Mucosa of gallbladder (tissue), 1 donor: ENCODE measurements at places on chromosomes 2 and 18. TPM values are rescaled to one million over a fixed set of nuclear protein-coding genes. Genes with fewer than 3 reads are reported as not detected.

The CDH7 gene
- not detected for total RNA-seq

- no peak for DNase-seq
These were observed 177.4 kb downstream of the TWIST2 start for GRCh38 chr2:239025096-239025801.

DNA sequence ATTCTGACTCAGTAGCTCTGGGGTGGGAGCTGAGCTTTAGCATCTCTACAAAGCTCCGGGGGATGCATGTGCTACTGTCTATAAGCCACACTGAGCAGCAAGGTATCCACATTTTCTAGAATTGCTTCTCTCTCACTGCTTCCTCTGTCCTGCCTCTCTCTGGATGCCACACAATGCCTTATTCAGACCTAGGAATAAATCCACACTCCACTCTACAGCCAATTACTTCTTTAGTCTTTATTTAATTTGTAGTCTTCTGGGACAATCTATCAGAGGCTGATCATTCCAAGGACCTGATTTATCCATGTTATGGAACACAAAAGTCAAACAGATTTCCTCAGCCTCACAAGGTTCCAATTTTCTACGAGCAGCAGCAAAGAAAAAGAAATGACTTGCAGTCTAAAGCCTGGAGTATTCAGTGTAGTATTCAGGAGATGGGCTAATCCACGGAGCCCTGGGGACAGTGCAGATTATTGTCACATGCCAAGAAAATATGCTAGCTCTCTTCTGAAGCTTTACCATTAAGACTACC, 4.4 kb downstream of the BCL2 start:
- DNase-seq, result no peak

- no peak for DNase-seq
These were observed 329.1 kb upstream of the GULP1 start for GRCh38 chr2:187962538-187962937.

DNA sequence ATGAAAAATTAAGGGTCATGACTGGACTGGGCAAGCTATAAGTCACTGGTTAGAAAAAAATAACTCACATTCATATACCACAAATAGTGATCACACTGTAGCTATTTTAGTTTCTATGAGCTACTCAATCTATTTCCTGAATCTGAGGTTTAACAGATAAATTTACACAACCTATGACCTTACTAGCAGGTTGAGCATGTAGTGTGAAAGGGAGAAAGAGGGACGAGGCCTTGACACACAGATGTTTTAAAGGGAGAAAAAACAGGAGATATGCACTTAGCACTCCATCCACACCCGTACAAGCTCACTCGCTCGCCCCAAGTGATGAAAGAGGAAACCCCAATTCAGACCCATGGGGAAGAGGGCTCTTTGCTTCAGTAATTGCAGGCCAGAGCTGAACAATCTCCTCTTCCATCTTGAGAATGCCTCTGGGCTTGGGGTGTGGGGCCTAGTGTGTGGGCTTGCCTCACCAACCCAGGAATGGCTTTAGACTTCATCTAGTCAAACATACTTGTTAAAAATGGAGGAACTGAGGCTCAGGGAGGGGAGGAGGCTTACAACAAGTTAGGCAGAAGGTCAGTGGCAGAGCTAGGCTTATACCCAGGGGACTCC, 10.7 kb downstream of the CYRIA start:
- no peak for DNase-seq

The ZNF521 gene
- 14.6 TPM for total RNA-seq

DNA sequence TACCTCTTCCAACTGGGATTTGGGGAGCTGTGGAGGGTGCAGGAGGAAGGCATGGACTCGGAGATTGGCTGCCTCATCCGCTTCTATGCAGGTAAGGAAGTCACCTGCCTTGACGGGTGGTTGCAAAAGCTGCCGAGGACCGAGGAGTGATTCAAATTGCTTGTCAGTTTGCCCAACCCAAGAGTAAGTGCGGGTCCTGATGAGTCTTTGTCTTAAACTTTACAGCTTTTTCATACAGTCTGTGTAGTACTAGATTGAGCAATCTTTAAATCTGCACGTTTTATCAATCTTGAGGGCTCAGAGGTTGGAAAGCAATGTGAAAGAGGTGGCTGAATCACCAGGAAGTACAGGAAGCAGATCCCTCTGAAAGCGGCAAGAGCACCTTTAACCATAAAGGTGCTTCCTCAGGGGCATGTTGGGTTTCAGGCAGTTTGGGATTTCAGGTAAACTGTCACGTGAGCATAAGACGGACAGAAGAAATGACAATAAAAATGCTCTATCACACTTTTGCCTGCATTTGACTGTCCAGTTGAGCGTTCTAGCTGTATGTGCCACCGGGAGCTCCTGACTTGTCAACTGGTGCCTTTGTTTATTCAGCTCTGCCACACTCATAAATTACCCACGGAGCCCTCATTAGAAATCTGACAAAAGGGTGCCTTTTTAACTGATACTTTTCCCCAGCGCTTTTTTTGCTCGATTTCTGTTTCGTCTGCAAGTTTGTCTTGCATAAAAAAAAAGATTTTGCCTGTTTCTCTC, 2.0 kb downstream of the PHLPP1 start:
- peak; percentile 26 for DNase-seq

The GRB14 gene
- 2.5 TPM for total RNA-seq

The NEB gene
- total RNA-seq, result 140 TPM

The CRYGC gene
- not detected for total RNA-seq

DNA sequence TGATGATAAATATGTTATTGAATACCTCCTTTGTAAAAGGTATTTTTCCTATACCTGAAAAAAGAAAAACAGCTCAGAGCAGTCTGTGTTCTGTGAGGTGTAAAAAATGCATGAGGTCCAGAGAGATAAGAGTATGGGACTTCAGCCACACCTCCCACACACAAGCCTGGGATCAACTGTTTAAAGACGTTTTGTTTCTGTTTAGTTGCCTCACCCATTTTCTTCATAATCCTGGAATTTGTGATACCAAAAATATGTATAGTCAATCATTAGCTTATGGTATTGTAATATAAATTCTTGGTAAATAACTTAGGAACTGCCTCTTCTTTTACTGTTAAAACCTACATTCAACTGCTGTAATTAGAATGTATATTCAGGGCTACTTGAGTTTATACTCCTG, 1322.9 kb upstream of the TMEFF2 start:
- DNase-seq, result no peak

- DNase-seq, result no peak
These were observed 945 bp downstream of the HAT1 start for GRCh38 chr2:171923206-171923605.

The CRACDL gene
- total RNA-seq, result 18.4 TPM

DNA sequence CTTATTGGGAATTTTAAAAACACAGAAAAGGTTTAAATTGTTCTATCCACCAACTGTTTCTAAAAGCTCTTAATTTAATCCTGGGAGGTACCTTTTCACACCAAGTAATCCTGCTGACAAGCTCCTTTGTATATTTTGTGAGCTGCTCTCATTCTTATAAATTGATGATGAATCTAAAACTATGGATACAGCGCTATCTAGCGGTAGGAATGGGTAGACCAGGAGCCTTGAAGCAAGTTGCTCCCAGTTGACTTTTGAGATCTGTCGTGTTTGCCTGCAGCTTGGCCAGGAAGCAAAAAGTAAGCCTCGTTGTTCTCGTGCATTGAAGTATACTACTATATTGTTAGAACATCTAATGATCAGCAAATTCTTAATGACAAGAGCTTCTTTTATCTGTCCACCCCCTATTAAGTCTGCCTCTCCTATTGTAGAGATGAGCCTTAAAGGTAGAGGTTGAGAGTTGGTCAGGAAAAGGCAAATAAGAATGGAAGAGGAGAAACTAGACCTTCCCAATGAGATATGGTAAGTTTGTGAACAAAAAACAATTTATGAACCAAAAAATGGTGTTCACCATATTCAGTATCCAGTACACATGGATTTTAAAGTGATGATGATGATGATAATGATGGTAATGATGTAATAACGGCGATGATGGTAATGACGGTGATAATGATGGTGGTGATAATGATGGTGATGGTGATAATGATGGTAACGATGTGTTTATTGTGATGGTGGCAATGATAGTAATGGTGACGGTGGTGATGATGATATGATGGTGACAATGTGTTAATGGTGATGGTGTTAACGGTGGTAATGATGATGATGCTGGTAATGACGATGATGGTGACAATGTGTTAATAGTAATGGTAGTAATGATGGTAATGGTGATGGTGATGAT, 212.1 kb upstream of the NCKAP5 start:
- peak; percentile 68 for DNase-seq

DNA sequence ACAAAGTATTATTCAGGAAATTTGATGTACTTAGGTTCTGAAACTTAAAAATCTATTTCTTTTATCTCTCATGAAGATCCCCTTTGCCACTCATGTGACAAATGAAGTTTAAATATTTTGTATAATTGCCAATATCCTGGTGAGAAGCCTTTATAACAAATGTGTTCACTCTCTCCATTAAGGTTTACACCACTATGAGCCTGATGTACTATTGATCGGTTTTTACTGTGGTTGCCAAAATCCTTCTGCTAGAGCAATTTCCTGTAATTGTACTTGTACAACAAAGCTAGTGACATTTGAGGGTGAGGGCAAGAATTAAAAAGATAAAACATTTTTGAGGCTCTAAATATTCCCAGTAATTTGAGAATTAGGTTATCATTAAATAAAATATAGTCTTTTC, 222.3 kb upstream of the CDH19 start:
- DNase-seq, result no peak

The NXPH2 gene
- total RNA-seq, result not detected

- DNase-seq, result no peak
These were observed 48.6 kb downstream of the KLHL14 start for GRCh38 chr18:32724071-32724749.

The CLEC4F gene
- total RNA-seq, result 0.17 TPM

GRCh38 chr2:225725726-225726125, 326.2 kb downstream of the NYAP2 start:
- DNase-seq, result no peak

DNA sequence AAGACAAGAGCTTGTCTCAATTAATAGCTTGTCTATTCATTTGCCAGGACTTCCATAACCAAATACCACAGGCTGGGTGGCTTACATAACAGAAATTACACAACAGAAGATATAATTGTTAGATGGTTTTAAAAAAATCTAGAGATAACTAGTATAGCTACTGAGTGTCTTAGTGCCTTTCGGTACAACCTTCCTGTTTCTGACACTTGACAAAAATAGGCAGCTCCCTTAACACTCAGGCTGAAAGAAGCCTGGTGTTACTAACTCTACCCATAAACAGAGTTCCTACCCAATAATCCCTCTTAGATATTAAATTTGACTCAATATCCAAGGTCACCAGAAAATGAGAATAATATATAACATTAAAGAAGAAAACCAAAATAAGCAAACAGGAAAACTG, 129.7 kb downstream of the BARD1 start:
- DNase-seq, result no peak

DNA sequence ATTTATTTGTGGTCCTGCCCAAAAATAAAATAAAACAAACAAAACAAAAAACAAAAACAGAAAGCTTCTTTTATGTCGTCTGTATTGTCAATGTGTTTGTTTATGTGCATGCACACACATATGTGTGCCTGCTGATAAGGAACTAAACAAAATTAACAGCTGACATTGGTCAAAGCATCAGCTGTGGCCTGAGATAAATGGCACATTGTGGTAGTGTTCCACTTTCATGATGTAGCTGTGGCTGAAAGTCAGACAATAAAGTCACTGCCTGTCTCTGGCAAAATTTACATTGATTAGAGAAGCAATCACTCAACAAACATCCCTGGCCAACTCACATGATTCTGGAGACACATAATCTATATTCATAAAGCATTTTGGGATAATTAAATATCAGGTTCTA, 203.4 kb upstream of the PIK3C3 start:
- DNase-seq, result no peak

The NR4A2 gene
- total RNA-seq, result 11.9 TPM

DNA sequence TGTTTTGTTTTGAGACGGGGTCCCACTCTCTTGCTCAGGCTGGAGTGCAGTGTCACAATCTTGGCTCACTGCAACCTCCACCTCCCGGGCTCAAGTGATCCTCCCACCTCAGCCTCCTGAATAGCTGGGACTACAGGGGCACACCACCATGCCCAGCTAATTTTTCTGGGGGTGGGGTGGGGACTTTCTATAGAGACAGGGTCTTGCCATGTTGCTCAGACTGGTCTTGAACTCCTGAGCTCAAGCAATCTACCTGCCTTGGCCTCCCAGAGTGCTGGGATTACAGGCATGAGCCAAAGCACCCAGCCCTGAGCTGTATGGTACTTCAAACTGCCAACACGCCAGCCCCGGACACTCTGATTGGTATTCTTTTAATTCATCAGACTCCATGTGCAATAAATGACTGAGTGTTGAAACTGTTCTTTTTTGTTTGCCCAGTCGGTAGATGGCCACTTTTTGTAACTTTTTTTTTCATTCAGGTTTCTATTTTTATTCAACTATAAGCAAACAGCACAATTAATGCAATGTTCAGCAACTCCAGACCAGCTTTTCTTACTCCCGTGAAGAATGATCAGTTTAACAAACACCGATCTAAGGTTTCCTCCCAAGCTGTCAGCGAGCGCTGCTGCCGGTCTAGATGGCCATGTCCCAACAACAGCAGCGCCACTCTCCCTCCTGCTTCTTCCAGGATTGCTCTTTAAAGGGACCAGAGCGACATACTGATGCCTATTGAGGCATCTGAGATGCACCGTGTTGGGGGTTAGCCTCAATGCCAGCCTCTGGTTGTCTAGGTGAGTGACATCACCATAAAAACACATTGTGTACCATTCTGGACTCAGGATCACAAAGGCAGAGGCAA, 12.5 kb upstream of the TGOLN2 start:
- DNase-seq, result no peak

- no peak for DNase-seq
These were observed 58.7 kb downstream of the GNAL start for GRCh38 chr18:11747731-11748130.

The CERS6 gene
- 22.4 TPM for total RNA-seq

GRCh38 chr2:119684518-119684917, 5.5 kb downstream of the TMEM177 start:
- DNase-seq, result no peak

GRCh38 chr2:46369783-46370182, 72.6 kb downstream of the EPAS1 start:
- DNase-seq, result no peak

- DNase-seq, result no peak
These were observed 891 bp upstream of the NR4A2 start for GRCh38 chr2:156333274-156333950.

The ANKRD29 gene
- 3.1 TPM for total RNA-seq

GRCh38 chr2:109180786-109181185, 51.8 kb downstream of the SH3RF3 start:
- DNase-seq, result no peak

DNA sequence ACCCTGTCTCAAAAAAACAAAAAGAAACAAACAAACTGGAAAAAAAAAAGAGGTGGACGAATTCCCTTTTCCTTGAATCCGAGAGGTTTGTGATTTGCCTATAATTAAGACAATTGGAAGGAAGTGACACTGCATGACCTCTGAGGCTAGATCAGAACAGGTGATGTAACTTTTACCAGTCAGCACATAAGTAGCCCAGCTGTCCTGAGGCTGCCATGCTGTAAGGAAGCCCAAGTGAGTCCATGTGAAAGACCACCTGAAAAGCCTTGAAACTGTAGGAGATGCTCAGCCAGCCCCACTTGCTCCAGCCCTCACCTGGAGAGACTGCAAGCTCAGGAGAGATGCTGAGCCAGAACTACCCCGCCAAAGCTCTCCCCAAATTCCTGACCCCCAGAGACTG, 166.8 kb downstream of the TGIF1 start:
- DNase-seq, result no peak
